Mesangial cell (primary cell): ENCODE measurements at places on chromosomes 6 and 20. TPM values are rescaled to one million over a fixed set of nuclear protein-coding genes. Genes with fewer than 3 reads are reported as not detected.

BAG2 gene
- 7.5 and 10.3 TPM in 2 replicates for total RNA-seq

SPEF1 gene
- 0.16 and 0.76 TPM in 2 replicates for total RNA-seq

RHAG gene
- not detected in 2 replicates for total RNA-seq

E2F3 gene
- 7.2 and 9.5 TPM in 2 replicates for total RNA-seq

PPIL6 gene
- 0.98 and 2.3 TPM in 2 replicates for total RNA-seq

GSTA3 gene
- not detected in 2 replicates for total RNA-seq

HRH3 gene
- not detected in 2 replicates for total RNA-seq

RIMS1 gene
- 0.51 and 1.1 TPM in 2 replicates for total RNA-seq

SLC22A16 gene
- total RNA-seq = 2.3 TPM in 1 of 2 replicates, not detected in the other

OSER1 gene
- total RNA-seq = 18.3 and 23.3 TPM in 2 replicates

PKHD1 gene
- total RNA-seq = under 0.01 and 2.2 TPM in 2 replicates

PRR18 gene
- under 0.01 TPM in 2 replicates for total RNA-seq

SIRPD gene
- not detected in 2 replicates for total RNA-seq

TMEM170B gene
- total RNA-seq = 0.65 and 1.4 TPM in 2 replicates

PI3 gene
- not detected in 2 replicates for total RNA-seq

GNMT gene
- total RNA-seq = not detected in 2 replicates

CST9 gene
- total RNA-seq = not detected in 2 replicates

HDGFL1 gene
- total RNA-seq = not detected in 2 replicates

LATS1 gene
- total RNA-seq = 10.6 and 19.4 TPM in 2 replicates

TCP11 gene
- total RNA-seq = 0.16 and 0.63 TPM in 2 replicates

CCN6 gene
- 0.33 TPM in 1 of 2 replicates, not detected in the other for total RNA-seq

OR2J3 gene
- not detected in 2 replicates for total RNA-seq

SEMG2 gene
- total RNA-seq = not detected in 2 replicates

KHDC1L gene
- total RNA-seq = 0.33 TPM in 1 of 2 replicates, not detected in the other

RPS21 gene
- 1,188 and 1,768 TPM in 2 replicates for total RNA-seq

LKAAEAR1 gene
- total RNA-seq = 0.49 TPM in 1 of 2 replicates, not detected in the other

TBX18 gene
- 1.3 and 2.5 TPM in 2 replicates for total RNA-seq

CST2 gene
- total RNA-seq = 1.5 and 17.5 TPM in 2 replicates

RIPPLY2 gene
- not detected in 2 replicates for total RNA-seq

CAPN11 gene
- 0.25 TPM in 1 of 2 replicates, not detected in the other for total RNA-seq
